ENCODE measurements at places on chromosomes 16 and 17.

- no peak for DNase-seq
Measured at GRCh38 chr17:46911311-46911710, 11.6 kb upstream of the GOSR2 start.

GRCh38 chr17:38663125-38663751, 11.5 kb downstream of the EPOP start:
- DNase-seq, result peak; percentile 76

- DNase-seq, result no peak
Measured at GRCh38 chr16:11078812-11079459, 134.6 kb downstream of the CLEC16A start.

DNA sequence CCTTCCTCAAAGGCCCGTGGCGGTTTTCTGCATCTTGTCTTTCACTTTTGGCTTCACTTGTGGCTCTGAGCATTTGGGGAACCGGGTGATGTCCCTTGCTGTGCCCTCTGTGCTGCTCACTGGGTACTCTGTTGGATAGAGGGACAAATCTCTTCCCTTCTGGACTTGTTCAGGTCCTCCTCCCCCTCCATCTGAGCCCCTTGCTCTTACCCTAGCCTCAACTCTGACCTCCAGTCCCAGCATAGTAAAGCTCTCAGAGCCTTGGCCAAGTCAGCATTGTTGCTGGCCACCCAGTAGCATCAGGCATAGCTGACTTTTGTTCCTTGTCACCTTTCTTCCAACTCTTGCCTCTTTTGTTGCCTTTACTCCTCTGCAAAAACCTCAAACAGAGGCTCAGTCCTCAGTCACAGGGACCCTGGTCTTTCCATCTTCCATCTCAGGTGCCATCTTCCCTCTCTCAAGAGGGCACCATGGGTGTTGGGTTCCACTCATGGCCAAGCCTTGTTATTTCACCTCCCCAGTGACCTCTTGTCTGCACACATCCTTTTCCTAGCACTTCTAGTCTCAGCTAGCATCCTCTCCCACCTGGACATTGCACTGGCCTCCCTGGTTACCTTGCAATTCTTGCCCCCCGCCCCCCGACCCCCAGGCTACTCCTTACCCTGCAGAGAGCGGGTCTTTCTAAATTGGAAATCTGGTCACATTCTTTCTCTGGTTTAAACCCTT, 393 bp upstream of the PSMB10 start:
- DNase-seq, result peak; percentile 52

GRCh38 chr16:27127308-27127707, 60.6 kb downstream of the C16orf82 start:
- DNase-seq, result no peak

- DNase-seq, result no peak
Measured at GRCh38 chr16:71441348-71442050, 355 bp downstream of the TLE7 start.

DNA sequence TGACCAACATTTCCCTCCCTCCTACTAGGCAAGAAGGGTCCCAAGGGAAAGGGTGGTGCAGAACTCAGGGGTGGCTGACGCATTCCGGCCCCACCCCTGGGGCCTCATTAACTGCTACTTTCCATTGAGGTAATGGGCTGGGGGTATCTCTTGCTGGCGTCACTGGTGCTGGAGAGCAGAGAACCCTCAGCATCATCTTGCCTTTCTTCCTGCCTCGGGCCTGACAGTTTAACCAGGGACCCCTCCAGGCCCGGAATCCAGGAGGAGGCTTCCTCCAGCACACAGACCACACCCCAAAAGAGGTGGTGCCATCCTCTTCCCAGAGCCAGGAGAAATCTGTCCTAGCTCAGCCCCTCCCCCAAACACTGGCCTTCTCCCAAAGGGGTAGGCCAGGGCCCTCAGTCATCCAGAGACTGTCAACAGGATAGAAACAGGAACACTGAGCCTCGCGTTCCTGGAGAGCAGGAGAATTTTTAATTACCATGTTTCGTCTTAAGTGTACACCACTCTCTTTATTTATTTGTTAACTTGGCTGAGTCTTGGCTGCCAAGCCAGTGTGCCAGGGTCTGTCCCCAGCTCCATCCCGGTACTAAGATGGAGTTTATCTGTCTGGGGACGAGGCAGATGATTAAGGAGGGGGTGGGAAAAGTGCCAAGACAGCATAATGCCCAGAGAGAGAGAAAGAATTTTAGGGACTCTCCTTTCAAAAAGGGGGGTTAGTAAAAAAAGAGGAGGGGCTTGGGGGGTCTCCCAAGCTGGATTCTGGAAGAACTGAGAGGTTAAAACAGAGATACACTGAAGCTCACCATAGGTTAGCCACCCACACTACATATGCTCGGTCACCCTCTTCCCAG, 5.1 kb downstream of the ETV4 start:
- DNase-seq, result no peak

DNA sequence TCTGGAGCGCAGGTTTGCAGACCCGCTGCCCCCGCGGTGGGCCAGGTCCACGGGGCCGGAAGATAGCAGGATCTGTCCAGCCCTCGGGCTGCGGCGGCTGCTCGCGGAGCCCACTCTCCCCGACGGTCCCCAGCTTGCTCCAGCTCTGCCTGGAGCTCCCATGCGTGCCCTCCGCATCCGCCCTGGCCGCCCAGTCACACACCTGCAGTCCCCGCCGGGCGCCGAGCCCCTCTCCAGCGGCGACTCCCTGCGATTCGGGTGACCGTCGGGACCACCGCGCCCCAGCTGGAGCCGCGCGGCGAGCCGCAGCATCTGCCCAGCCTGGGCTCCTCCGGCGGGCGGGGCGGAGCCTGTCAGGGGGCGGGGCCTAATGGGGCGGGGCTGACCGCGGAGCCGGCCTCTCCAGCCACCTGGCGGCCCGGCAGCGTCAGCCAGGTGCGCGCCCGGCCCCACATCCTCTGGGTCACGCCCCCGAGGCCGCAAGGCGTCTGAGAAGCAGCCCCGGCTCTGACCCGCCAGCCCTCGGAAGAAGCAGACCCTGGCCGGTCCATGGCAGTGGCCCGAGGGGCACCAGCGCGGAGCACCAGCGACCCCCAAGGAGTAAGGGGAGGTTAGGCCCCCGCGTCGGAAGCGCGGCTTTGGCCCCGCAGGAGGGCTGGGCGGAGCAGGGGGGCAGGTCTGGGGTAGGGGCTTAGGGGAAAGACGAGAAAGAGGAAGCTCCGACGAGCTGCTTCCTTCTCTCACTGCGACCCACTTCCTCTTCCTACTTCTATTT, at the start of gene PIK3R5:
TSS of gene PIK3R5 (minus strand) at position 314 of the 775 bp plus-strand sequence. CDS start 54,213 bp downstream, outside the sequence.
- DNase-seq, result no peak

DNA sequence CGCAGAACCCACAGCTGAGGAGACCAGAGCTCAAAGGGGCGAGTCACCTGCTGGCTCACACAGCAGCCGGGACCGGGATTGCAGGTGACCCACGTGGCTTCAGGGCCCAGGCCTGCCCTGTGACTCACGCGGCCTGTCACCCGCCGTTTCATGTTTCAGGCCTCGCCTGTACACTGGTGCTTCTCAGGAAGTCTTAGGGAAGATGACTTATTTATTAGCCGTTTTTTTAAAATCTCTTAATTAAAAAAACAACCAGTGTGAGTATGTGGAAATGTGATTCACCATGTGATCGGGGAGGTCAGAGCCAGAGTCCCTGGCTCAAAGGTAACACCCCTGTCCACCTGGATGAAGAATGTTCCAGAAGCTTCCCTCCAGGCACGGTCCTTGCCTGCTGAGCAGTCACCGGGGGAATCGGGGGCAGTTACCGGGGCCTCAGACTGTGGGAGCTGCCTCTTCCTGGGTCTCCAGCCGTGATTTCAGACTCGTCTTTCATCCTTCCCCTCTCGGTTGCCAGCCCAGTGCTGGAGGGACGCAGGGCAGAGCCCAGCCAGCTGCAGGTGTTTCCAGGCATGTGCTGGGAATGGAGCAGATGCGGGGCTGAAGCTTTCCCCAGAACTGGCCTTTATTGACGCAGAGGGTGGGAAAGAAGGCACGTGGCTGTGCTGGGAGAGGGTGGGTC, 49.3 kb downstream of the CMIP start:
- no peak for DNase-seq

- DNase-seq, result no peak
Measured at GRCh38 chr16:50093607-50094539, 28.1 kb downstream of the HEATR3 start.

- no peak for DNase-seq
Measured at GRCh38 chr16:1564325-1564724, 30.9 kb downstream of the TMEM204 start.

DNA sequence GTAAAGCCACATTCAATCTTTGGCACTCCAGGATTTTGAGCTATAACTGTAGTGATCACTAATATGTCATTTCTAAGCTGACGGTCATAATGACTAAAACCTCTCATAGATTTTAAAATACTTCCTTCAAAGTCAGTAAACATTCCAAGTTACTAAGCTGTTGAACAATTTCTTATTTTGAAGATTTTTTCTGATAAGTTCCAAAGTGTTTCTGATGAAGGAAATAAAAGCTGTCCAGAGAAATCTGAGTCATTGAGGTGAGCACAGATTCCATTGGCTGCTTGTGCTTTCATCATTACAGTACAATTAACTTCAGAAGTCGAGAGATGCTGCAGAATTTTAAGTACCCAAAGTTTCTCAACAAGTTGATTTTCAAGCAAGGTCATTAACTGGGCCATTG, 23.9 kb downstream of the NLRC5 start:
- DNase-seq, result no peak

- peak; percentile 46 for DNase-seq
Measured at GRCh38 chr17:75228305-75228704, 22.8 kb downstream of the NUP85 start.

DNA sequence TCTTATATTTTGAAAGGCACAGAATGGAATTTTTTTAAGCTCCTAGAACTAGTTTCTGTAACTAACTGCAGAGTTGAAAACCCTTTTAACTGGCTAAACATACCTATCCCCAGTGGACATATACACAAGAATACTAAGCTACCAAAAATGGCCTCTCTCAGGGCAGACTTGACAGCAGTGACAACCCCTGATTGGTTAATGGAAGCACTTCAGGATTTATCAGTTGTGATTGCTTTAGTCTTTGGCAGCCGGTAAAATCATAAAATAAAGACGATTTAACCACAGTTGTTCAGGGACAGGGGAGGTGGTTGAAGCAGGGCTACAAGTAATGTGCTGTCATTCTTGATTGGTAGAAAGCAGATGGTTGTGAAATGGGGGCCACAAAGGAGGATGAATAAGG, 452.0 kb upstream of the SOX9 start:
- no peak for DNase-seq

GRCh38 chr17:10114931-10115535, 83.4 kb downstream of the GAS7 start:
- peak; percentile 59 for DNase-seq

- no peak for DNase-seq
Measured at GRCh38 chr16:85037050-85037410, 9.4 kb downstream of the KIAA0513 start.

- DNase-seq, result no peak
Measured at GRCh38 chr17:72005332-72006163, 115.3 kb upstream of the SOX9 start.

DNA sequence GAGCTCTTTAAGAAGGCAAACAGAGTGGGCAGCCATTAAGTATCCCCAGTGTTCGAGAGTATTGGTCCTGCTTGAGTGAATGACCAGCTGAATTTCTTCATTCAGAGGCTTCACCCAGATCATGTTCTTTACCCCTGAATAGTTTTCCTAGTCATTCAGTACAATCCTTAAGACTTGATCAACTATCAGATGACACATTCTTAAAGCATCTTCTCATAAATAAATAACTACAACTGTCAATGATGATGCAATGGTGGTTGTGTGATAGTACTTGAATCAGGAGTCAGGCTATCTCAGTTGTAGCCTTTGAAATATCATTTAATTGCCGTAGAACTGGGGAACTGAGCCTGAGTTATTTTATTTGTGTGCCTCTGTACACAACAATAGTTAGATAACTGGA, 416.8 kb upstream of the CCL2 start:
- DNase-seq, result no peak

DNA sequence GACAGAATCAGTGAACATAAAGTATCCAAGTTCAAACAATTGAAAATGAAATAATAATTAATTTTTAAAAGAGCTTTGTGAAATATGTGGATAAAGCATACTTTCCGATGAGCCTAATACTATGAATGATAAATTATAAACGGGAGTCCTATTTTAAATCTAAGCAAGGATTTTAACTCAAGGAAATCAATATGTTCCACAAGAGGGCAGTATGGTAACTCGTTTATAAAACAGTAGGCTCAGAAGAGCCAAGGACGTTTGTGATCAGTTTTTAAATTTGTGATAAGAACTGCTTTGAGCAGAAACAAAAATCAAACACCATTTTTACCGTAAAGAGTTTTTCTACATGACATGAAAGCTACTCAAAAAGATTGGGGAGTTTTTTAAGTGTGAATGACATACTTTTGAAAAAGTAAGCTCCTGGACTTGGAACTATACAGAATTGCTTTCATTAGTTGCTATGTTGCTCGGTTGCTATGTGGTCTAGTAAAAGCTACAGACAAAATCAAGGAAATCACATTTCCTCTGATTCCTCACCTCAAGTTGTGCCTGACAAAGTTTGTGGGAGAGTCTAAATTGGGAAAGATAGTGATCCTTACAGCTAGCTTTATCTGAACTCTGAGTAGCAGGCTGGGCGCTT, 11.8 kb upstream of the TEKT1 start:
- peak; percentile 48 for DNase-seq

- DNase-seq, result no peak
Measured at GRCh38 chr17:77821114-77821513, 137.4 kb upstream of the TNRC6C start.

GRCh38 chr17:66963909-66964771, at the start of gene CACNG4:
Gene CACNG4 (plus strand): TSS chr17:66964707. CDS start chr17:66964912, 205 bp downstream.
- DNase-seq, result no peak

DNA sequence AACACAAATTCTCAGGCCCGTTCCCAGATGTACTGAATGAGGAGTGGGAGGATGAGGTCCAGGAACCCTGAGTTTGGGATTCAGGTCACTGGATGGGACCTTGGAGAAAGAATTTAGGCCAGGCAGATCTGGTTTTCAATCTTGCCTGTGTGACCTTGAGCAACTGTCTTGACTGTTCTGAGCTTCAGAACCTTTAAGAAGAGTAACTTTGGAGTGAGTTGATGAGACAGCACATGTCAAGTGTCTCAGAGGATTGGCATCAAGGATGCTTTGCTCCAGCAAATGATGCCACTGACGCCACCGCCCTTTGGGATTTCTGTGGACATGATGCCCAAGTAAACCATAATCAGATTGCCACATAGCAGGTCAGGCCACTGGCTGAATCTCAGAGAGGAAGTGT, 56.2 kb upstream of the DNAJA2 start:
- DNase-seq, result no peak

Measured in midbrain (tissue), 1 donor.